Activated T-helper 1 cell treated with anti-CD3 and anti-CD28 coated beads, Interleukin-2, amount 50 U/mL, for 16 hours (primary cell): ENCODE measurements at places on chromosomes 3 and 15.

DNA sequence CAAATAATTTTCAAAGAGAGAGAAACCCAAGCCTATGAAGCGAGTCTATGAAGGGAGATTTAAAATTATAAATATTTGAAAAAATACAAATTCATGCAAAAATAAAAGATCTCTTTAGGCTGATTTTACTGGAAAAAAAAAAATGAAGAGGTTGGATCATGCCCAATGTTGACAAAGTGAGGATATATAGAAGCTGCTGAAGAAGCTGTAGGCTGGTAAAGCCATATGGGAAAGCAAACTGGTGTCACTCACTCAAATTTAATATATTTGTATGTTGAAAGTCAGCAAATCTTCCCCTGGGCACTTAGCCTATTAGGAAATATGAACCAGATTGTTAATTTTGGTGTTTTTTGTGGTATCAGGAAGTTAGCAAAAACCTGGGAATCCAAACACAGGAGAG is 61.8 kb upstream of the BCHE start:
- DNase-seq = no peak

- DNase-seq = no peak
Observed at GRCh38 chr3:148420242-148420641, 277.5 kb upstream of the AGTR1 start.

GRCh38 chr15:76239786-76240185 is 71.5 kb downstream of the ETFA start:
- no peak for DNase-seq

DNA sequence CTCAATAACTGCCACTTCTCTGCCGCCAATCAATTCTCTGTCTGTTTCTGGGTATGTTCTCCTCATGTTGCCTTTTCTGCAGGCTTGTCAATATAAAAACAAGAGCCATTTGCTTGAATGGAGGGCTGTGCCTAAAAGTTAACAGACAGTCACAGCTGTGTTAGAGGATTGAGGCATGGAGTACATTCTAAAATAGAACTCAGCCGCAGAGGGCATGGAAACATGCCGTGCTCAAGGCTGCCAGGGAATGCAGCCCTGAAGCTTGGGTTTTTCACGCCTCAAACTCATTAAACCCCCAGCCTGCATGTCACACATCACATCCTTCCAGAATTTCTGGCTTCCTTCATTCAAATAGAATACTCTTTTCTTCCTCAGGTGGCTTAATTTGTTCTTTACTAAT is 166.6 kb downstream of the TPRG1 start:
- DNase-seq = no peak

GRCh38 chr3:115169808-115170207 is 22.7 kb upstream of the ZBTB20 start:
- no peak for DNase-seq

DNA sequence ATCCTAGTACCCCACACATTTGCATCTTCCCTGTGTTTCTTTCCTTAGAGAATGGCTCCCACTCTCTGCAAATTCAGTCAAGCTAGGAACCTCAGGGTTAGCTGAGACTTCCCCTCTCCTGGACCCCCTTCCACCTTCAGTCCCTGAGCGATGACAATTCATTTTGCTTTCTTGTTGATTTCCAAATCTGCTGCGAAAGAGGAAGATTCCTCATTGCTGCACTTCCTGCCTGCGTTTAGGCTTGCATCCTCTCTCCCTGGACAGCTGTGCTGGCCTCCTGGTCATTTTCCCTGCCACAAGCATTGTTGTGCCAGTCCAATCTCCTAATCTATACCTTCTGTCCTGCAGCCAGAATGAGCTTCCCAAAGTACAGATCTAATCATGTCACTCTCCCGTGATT is 12.3 kb upstream of the DGKG start:
- no peak for DNase-seq

- no peak for DNase-seq
Observed at GRCh38 chr15:100206643-100207042, 135.1 kb downstream of the ADAMTS17 start.

DNA sequence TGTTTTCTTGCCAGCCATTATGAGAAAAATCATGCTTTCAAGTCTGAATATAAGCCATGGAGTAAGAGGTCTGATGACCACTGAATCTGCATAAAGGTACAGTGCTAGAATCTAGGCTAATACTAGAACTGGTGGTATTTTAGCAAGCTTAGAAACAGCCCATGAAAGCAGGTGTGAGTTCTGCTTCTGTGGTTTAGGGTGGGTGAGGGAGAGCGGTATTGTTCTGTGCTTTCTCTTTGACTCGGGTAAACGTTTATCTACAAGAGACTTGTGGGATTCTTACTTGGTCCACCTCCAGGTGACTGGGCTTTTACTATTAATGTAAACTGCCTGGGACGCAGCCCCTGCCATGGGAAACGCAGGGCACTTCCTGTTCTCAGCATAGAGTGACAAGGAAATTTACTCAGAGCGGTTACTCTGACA is 55.2 kb downstream of the PGPEP1L start:
- DNase-seq = no peak

DNA sequence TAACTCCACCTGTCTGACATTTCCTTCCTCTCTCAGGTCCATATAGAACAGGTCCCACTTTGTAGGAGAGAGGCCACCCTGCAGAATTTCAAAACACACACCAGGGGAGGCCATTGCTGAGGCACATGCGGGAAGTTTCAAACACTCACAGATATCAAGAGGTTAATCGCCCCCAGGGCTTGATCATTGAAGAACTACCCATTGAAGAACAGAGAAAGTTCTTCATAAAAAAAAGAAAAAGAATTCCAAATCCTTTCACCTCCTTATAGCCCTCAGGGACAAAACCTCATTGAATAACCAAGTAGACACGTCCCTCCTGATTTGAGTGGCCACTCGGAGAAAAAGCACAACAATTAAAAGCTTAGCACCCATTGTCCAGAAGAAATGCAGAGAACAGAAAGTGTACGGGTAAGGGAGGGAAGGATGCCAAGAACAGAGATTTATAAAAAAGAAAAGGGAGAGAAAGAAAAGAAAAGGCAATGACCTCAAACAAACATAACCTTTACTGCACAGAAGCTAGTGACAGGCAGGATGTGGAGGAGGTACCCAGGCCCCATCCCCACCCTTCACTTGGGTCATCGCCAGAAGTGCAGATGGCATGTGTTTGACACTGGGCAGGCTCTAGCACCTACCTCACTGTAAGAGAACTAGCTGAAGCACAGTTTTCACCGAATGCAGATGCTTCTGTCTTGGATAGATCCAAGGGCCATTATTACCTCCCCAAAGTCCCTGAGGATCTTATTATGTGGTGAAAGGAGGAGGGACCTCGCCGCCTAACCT is 112.3 kb upstream of the HES1 start:
- no peak for DNase-seq

DNA sequence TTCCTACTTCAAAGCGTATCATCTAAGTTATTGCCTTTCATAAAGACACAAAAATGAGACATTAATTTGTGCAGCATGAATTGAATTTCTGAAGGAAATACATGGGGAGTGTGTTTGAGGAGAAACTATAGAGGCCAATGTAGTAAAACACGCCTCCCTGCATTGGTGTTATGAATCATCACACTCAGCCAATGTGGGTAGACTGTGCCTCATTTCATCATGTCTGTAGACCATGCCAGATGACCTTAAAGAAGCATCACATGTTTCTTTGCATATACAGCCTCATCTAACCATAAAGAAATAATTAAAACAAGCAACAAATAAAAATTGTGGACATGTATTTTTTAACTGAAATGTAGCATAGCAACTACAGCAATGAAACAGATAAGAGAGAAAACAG is 486.0 kb upstream of the ADAMTS9 start:
- DNase-seq = no peak

DNA sequence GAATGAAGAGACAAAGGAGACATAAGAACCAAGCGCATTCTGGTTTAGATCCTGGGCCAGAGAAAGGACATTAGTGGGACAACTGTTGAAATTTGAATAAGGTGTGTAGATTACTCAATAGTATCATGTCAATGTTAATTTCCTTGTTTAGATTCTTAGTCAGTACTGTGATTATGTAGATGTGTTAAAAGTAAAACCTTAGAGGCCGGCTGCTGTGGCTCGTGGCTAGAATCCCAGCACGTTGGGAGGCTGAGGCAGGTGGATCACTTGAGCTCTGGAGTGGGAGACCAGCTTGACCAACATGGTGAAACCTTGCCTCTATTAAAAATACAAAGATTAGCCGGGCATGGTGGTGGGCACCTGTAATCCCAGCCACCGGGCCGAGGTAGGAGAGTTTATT is 26.7 kb downstream of the CYP8B1 start:
- no peak for DNase-seq

DNA sequence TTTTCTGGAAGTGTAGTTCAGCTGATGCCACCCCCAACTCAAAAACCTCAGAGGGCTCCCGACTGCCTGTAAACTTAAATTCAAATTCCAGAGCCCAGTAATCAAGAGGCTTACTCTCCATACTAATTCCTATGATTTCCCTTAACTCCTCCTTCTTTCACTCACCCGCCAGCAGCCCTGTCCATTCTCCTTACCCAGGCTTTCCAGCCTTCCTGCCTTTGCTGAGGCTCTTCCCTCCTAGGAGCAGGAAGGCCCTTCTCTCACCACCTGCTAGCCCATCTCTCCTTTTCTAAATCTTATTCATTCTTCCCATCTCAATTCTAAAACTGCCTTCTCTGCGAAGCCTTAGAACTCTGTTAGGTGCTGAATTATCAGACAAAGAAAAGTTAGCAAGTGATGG is 30.4 kb downstream of the RORA start:
- no peak for DNase-seq

GRCh38 chr3:150917951-150918350 is 12.7 kb upstream of the MINDY4B start:
- DNase-seq = no peak

DNA sequence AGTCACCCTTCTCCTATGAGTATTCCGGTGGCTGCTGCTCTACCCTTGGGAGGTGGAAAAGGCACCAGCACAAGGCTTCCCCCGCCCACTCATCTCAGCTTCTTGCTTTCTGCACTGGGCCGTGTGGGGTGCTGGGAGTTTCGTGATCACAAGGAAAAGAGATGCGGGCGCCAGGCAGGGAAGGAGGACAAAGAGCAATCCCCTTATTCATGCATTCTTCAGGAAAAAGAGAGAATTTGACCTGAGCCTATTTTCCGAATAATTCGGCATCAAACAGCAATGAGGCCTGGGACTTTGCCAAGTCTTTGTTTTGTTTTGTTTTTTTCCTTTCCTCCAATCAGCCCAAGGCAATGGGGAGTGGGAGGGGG is 102.2 kb upstream of the LPP start:
- DNase-seq = no peak

- DNase-seq = no peak
Observed at GRCh38 chr3:120088622-120089021, 5.6 kb downstream of the GSK3B start.

- DNase-seq = no peak
Observed at GRCh38 chr3:101256511-101256910, 63.9 kb downstream of the IMPG2 start.

DNA sequence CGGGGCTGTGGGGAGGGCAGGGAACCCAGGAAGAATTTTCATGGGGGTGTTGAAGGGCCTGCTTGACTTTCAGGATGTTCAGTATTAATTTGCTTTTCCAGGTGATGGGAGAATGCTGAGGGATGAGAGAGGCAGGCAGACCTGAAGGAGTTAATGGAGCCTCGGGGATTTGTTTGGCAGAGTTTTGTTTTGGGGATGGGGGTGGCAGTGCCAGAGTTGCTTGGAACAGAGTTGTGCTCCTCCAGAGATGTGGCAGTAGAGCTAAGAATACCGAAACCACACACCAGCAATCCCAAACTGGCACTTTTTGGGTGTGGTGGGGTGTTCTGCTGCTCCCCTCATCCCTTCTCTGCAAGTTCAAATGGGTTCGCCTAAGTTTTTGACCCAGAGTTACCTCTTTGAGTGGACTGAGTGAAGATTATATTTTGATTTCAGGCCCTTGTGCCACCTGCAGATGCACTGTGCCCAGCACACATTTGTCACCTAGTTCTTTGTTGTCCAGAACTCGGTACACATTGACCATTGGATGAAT is 1.6 kb downstream of the BOC start:
- DNase-seq = no peak

DNA sequence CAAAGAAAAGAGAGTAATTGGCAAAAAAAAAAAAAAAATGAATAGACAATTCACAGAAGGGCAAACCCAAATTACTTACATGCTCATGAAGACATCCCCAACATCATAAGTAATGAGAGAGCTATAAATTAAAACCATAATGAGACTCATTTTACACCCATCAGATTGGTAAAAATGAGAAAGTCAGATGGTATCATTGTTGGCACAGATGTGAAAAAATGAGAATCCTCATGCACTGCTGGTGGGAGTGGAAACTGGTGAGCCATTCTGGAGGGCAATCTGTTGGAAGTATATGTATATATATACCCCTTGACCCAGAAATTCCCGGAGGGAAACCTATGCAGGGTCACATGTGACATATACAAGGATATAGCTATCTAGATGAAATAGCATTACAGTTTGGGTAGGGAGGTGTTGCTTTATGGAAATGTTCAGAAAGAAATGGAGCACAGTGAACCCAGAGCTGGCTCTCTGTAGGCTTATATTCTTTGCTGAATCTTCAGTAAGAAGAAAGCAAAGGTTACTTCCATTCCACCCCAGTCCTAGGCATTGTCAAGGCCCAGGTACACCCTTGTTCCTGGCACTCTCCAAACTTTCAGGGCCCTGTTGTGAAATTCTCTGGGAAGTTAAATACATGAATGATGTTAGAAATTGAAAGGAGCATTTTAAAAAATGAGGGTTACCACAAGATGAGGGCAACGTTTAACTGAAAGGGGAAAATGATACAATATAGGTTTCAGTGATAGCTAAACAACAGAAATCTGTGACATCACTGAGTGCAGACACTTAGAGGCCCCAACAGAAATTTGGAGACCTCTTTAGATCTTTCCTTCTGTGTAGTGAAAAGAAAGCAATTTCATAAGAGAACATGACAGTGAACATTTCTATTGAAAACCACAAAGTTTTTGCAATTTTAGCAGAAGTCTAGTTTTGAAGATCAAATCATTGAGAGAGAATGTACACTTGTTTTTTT is 132.7 kb upstream of the TPRG1 start:
- DNase-seq = no peak
